ENCODE measurements at places on chromosomes 6 and 20.

DNA sequence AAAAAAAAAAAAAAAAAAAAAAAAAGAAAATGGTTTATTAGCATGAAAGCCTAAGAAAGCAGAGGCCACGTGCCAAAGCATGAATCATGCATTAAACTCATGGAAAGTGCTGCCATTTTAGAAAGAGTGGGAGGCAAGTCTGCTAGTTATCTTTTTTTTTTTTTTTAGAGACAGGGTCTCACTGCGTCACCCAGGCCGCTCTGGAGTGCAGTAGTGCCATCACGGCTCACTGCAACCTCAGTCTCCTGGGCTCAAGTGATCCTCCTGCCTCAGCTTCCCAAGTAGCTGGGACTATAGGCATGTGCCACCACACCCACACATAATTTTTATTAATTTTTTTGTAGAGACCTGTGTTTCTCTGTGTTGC is 5.2 kb downstream of the VWA7 start:
- no peak for DNase-seq

DNA sequence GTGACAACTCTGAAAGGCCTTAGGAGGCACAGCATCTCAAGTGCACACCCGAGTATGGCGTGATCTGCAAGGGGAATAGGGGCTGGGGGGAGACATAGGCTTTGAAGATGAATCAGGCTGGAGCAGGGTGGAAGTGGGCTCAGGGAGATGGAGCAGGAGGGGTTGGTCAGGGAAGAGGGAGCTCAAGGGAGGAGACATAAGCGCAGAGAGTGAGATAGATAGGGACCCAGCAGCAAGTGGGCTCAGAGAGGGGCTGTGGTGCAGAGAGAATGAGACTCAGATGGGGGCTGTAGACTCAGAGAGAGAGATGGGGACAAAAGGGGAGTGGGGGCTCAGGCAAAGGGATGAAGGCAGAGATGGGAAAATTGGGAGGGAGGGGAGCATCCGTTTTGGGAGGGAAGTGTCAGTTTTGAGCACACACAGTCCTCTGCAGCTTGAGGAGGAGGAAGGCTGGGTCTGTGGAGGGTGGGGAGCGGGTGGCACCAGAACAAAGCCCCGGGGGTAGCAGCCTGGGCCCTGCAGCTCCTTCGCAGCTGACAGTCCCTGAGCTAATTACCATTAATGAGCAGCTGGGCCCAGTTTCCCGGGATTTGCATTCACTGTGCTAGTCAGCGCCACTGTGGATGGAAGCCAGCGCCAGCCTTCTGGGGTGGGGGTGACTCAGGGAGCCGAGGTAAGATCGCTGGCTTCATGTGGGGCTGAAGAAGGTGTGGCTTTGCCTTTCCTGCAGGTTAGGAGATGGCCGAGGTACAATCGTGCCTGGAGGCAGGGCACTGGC is 18.7 kb downstream of the SRXN1 start:
- DNase-seq, result no peak

DNA sequence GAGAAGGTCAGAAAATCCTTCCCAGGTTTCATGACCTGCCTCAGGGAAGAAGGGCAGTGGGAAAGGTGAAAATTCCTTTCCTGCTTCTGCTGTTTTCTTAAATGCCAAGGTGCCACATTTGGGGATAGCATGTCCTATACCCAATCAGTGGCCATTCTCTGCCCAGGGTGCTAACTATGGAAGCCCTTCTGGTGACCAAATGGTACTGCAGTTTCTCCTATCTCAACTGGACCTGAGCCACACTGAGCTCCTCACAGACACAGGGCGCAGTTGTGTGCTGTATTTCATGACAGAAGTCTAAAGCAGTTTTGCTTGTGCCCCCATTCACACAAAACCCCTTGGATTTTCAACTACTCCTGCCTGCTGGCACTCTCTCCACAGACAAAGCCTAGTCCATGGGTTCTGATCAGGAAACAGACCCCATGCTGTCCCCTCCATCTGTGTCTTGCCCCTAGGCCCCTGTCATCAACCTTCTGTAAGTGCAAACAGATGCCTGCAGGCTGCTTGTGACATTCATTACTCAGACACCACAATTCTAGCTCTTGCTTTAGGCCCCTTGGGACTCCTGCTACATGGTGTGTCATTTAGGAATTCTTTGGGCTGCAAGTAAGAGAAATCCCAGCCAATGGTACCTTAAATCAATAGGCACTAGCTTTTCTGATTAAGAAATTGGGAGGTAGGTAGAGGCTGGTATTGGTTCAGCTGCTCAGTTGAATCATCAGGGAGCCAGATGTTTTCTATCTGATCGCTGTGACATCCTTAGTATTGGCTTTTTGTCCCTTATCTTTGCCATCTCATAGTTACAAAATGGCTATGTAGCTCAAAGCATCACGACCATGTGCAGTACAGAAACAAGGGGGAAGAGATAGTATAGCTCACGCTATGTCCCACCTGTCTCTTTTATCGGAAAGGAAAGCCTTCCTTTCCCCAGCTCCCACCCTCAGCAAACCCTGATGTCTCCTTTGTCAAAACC is 147.8 kb downstream of the CD83 start:
- DNase-seq, result no peak

- DNase-seq, result no peak
Measured at GRCh38 chr6:138370631-138371451, 6.9 kb upstream of the SMIM28 start.

GRCh38 chr6:21769968-21770367 is 176.4 kb downstream of the SOX4 start:
- peak; percentile 64 for DNase-seq

- DNase-seq, result no peak
Measured at GRCh38 chr20:8118760-8119159, 13.3 kb upstream of the PLCB1 start.

- DNase-seq, result no peak
Measured at GRCh38 chr20:49969946-49970345, 12.8 kb upstream of the SNAI1 start.

DNA sequence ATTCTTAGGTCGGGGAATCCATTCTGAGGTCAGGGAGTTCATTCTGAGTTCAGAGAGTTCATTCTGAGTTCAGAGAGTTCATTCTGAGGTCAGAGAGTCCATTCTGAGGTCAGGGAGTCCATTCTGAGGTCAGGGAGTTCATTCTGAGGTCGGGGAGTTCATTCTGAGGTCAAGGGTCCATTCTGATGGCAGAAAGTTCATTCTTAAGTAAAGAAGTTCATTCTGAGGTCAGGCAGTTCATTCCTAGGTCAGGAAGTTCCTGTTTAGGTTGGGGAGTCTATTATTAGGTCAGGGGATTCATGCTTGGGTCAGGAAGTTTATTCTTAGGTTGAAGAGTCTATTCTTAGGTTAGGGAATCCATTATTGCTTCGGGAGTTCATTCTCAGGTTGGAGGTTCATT is 16.5 kb upstream of the NXT1 start:
- DNase-seq, result no peak

DNA sequence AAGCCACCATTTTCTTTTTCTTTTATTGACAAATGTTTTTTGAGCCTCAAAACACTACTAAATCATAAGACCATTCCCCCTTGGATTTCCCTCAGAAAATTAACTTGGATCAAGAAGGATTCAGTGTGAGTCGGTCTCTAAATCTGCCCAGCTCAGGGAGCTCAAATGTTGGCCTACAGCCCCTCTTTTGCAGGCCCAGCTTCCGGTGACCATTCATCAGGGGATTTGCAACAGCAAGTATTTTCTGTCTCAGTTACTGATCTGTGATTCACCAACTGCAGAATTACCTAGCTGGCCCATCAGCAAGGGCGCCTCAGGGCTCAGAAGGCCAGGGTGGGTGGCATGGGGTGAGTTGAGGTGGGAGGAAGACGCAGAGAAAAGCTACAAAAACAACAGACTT is 318.1 kb downstream of the CDC5L start:
- no peak for DNase-seq

DNA sequence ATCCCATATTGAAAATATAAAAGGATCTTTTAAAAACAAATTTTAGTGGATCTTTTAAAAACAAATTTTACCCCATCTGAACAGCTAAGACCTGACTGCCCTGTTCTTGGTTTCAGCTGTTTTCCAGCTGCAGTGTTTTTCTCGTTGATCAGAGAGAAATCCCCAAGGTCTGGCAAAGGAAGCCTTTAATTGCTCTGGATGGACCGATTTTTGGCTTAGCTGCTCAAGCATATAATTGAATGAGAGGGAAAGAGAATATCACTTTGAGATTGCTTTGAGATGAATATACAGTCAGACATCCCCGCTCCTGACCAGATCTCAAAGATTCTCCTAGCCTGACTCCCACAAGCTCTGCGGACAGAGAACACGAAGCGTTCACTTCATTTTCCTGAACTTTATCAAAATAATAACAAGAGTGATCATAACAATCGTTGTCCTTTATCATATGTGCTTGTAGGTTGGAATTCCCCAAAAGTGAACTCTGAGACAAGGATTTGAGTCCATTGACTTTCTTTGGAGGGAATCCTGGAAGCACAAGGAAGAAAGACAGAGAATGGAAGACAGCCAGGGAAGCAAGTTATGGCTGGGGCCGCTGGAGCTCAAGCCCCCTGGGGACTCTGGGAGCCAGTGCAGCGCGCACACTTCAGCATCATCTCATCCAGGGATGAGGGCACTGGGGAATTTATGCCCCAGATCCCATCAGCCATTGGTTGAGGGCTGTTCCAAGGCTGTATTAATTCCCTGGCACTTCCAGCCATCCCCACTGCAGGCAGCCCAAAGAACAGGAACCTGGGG is 101.3 kb downstream of the SNX5 start:
- DNase-seq, result no peak

DNA sequence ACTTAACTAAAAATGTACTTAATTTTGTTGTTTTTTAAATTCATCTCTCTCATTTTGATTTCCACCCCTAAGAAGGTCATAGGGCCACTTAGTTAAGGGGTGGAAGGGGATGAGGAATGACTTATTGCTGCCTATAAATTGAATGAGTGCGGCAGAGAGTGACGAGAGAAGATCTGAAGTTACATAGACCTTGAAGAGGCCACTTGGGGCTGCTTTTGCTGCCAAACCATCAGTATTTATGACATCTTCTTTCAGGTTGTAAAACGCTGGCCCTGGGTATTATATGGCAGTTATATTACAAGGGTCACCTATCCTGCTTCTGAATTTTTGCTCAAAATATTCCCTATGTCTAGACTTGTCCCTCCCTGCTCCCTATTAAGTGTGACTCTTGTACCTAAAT is 119.6 kb upstream of the RIMS1 start:
- no peak for DNase-seq

DNA sequence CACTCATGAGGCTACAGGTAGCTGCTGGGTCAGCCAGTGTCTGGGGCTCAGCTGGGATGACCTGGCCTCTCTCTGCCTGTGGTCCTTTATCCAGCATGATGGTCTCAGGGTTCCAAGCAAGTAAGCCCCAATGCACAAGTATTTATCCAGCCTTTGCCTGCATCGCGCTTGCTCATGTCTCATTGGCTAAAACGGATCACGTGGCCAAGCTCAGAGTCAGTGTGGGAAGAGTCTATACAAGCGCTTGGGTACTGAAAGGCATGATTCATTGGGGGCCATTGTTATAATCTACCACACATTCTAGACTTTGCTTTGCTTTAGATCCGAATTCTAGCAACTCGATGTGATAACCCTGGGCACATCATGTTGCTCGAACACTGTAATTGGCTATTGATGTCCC is 48.3 kb downstream of the PPP1R16B start:
- no peak for DNase-seq

DNA sequence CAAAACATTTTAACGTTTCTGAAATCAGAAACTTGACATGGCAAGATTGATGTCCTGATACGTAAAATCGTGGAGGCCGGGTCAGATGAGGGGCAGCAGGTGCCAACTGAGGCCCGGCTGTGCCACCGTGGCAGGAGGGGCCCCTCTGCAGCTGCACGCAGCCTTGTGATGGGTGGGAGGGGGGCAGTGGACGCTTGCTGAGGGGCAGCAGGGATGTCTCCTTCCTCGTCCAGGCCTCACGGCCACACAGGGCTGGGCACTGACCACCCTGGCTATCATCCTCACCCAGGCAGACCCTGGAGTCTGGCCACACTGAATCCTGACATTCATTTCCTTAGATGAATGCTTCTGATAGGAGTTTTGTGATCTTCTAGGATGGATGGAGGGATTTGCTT is 114.7 kb downstream of the ERMARD start:
- no peak for DNase-seq

GRCh38 chr6:6772751-6773150 is 184.2 kb downstream of the LY86 start:
- no peak for DNase-seq

- peak; percentile 73 for DNase-seq
Measured at GRCh38 chr20:34538671-34539123, 19.8 kb upstream of the MAP1LC3A start.
